ENCODE measurements at places on chromosomes 5 and 9. TPM values are rescaled to one million over a fixed set of nuclear protein-coding genes. Genes with fewer than 3 reads are reported as not detected.

GRCh38 chr5:40755407-40756365 is at the start of gene TTC33:
Gene TTC33 (minus strand): TSS chr5:40755961. CDS start chr5:40747018, 8,943 bp downstream.
- DNase-seq, result peak; percentile 93

DNA sequence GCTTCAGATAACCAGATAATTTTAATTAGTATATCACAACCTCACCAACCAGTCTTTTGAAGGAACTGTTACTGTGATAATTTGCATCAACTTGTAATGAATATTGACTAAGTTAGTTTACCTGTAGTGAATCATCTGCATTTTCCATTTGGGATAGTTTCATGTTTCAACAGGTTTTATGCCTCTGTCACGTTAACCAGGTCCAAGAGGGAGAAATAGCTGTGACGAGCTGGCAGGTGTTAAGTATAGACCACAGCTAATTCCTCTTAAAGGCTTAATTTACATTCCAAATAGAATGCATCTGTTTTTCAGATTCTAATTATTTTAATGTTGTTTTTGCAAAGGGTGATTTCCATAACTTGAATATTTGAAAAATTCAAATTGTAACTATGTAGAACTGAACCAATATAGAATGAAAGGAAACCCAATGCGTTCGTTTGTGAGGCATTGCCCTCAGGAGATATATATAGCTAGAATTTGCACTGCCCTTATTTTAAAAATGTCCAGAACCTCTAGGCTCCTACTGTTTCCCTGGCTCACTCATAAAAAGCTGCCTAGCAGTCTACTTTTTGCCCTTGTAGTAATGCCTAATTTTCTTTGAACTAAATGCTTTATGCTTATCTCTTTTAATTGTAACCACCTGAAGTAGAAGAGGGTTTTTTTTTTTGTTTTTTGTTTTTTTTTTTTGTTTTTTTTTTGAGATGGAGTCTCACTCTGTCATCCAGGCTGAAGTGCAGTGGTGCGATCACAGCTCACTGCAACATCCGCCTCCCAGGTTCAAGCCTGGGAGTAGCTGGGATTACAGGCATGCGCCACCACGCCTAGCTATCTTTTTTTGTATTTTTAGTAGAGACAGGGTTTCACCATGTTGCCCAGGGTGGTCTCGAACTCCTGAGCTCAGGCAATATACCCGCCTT is 270.5 kb downstream of the SMARCA2 start:
- DNase-seq, result no peak

GRCh38 chr5:67925511-67925910 is 290.0 kb upstream of the PIK3R1 start:
- no peak for DNase-seq

GRCh38 chr5:107831612-107832395 is 161.1 kb upstream of the EFNA5 start:
- no peak for DNase-seq

DNA sequence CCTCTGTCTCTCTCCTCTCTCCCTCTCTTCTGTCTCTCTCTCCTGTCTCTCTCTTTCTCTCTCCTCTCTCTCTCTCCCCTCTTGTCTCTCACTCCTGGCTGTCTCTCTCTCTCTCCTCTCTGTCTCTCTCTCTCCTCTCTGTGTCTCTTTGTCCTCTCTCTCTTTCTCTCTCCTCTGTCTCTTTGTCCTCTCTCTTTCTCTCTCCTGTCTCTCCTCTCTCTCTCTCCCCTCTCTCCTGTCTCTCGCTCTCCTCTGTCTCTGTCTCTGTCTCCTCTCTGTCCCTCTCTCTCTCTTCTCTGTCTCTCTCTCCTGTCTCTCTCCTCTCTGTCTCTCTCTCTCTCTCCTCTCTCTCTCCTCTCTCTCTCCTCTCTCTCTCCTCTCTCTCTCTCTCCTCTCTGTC is 25.0 kb downstream of the STK32A start:
- no peak for DNase-seq

DNA sequence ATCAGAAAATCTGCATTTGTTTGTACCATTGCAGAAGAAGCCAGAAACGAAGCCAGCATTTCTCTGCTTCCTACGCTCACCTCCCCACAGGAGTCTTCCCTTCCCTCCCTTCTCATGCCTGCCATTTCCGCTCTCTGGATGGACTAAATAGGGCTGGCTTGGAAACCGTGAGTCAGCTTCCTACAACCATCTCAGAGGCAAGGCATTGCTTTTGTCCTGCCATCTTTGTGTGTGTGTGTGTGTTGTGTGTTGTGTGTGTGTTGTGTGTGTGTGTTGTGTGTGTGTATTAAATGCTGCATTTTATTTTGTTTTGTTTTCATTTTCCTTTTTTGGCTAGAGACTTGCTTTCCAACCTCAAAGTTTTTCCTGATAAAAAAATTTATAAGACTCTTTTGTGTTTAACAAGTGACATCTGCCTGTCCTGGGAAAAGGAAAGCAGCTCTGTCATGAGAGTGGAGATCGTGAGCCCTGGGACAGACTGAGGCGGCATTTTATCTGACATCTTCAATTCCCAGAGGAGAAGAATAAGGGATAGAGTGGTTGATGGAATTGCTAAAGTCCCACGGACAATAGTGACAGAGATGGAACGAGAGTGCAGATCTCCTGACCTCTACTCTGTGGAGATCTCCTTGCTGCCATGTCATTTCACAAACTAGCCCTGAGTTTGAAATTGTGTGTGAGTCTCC is 7.5 kb upstream of the EGFLAM start:
- DNase-seq, result no peak

DNA sequence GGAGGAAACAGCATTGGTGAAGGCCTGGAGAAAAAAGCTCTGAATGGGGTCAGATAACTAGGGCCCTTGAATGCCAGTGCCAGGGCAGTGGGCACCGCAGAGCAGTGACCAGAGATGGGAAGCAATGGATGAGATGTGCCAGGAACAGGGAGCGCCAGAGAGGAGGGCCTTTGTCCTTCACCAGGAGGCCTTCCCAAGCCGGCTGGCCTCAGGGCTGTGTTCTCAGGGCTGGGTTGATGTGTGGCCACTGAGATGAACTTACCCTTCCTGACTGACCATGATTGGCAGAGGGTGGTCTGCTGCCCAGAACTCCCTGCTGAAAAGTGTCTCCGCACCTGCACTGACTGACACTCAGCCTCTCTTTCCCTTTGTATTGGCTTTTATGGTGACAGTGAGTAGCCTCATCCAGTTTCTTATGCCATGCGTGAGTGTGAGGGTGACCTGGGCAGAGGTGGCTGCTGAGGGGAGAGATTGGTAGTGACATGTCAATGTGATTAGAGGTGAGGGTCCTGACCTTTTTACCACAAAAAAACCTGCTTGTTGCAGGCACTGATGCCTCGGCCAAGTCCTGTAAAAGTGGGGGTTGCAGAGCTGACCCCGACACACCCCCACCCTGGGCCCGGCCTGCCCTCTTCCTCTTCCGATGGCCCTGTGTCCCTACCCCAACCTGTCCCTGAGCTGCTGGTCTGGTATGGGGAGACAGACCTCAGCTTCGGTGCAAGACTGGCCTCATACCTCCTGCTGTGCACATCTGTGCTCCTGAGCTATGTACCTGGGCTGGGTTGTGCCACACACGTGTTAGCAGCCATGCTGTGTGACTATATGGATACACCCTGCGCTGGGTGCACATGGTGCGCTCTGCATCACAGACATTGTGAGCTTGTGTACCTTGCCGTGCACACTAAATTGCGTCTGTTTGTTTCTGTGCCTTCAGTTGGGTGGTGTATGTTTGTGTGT is 57.1 kb upstream of the PSD2 start:
- DNase-seq, result no peak

GRCh38 chr5:117302473-117302872 is 727.9 kb upstream of the SEMA6A start:
- no peak for DNase-seq

DNA sequence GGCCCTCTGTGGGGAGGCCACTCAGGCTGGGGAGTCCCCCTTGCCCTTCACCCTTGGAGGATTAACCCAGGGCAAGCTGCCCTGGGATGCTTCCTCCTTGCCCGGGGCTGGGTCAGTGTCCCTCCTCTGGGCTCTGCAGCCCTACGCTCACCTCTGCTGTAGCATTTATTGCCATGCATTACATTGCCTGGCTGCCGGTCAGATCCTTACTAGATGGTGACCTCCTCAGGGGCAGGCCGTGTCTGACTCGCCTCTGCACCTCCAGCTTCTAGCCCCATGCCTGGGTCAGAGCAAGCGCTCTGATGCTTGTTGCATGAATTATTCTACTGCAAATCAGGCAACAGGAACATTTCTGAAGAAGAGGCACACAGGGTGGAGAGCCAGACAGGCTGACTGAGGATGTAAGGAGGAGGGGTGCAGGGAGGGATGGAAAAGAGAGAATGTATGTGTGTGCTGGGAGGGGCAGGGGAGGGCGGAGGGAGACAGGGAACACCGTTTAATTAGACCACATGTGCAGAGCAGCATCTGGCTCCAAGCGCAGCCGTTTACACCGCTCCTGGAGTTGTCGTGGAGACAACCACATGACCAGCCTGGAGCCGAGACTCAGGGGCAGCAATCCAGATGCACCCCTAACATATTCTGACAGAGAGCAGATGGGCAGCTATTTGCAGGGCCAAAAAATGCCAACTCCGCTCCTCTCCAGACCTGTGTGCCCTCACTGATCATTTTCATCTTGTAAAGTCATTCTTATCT is 117.0 kb downstream of the CRB2 start:
- no peak for DNase-seq

GRCh38 chr5:115842089-115842935 is 577 bp downstream of the AP3S1 start:
- no peak for DNase-seq

GRCh38 chr5:58482536-58482935 is 8.7 kb upstream of the GAPT start:
- no peak for DNase-seq

DNA sequence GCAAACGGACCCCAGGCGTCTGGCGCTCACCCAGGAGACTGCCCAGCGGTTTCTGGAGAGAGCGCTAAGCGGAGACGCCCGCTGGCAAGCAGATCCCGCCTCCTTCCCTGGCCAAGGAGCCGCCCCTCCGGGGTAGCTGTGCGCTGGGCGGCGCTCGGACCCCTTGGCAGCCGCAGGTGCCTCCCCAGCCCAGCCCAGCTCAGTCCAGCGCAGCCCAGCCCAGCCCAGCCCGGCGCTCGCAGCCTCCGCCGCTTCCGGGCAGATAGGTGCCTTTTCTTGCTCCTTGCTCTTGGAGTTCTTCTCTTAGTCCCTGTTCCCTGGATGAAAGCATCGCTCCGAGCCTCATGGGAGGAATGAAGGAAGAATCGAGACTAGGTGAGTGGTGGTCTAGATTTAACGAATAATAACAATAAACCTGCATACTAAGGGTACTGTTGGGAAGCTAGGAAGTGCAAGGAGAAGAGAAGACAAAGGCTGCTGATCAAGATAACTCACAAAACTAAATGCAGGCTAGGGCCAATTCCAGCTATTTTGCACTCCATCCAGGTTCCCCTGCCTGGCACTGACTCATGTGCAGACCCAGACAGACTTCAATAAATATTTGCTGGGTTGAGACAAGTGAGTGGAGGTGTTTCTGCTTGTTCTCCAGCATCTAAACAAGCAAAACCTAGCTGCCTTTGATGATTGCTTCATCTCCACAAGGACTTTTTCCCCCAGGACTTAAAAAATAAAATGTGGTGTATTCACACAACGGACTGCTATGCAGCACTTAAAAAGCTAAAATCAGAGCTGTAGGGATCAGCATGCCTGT is at the start of gene STK32A:
Gene STK32A, plus strand, starts transcription at position 202 of the 811 bp plus-strand sequence. CDS start 4,609 bp downstream, outside the sequence.
- no peak for DNase-seq

DNA sequence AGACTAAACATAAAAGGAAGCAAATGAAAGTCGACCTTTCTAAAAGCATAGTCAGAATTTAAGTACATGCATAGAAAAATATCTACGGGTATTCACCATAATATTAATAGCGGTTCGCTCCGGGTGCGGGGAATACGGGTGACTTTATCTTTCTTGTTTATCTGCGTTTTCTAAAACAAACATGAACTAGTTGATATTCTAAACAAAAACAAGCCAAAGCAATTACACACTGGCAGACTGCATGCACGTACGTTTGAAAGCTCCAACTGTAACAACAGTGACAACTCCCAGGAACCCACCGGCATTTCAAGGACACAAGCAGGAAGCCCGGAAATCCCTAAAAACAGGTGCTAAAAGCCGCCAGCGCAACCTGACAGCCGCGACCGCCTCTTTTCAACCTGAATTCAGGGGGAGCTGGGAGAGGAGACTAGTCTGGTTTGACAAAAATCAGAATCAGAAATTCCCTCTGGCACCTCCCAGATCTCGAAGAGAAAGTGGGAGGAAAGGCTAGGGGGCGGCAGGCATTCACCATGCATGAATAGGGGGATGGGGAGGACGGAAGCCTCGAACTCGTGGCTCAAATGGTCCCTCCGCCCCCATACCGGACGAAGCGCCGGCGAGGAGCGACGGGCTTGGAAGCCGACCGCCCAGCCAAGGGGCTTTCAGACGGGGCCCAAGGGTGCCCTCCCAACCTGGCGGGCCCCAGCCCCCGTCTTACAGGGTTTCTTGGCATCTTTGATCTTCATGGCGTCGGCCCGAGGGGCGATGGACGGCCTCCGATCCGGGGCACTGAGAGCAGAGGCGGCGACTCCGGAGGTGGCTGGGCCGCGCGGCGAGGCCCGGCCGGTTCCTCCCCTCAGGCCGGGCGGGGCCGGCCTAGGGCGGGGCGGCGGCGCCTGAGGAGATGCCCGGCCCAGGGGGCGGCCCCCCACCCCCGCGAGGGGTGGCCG is at the start of gene PANK3:
Gene PANK3, minus strand, starts transcription at position 831 of the 950 bp plus-strand sequence. Its CDS starts 85 bp downstream, at position 746.
- DNase-seq, result no peak

DNA sequence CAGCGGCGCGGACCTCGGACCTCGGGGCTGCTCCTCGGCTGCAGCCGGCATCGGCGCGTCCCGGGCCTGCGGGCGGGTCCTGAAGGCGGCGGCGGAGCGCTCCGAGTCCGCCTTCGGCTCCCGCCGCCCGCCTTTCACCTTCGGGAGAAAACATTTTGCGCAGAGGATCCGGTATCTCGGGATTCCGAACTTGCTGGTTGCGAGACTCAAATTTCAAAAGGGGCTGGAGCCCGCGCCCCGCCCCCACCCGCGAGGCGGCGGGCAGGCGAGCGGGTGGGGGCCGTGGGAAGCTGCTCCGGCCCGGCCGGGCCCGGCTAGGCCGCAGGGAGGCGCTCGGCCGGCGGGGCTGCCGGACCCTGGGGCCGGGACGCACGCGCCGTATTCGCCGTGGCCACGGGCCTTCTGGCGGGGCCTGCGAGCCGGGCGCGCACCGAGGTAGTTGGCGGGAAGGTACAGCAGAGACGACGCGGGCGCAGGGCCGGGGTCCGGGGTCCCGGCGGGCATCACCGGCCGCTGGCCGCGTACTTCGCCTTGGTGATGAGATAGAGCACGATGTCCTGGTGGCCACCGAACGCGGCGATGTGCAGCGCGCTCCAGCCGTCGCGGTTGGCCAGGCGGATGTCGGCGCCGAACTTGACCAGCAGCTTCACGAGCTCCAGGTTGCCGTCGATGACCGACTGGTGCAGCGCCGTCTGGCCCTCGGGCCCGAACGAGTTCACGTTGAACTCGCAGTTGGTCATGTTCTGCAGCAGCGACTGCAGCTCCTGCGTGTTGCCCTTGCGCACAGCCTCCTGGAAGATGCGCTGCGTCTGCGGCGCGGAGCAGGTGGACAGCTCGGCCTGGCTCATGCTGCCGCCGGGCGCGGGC is 757 bp downstream of the NRARP start:
- DNase-seq, result no peak

- no peak for DNase-seq
Observed at GRCh38 chr5:147981074-147981473, 74.7 kb upstream of the C5orf46 start.

Gene PCDHGC4
- not detected for total RNA-seq

Gene NUTM2F
- total RNA-seq, result not detected

Gene C1QTNF3
- 1.7 TPM for total RNA-seq

Gene MSANTD3
- total RNA-seq, result 16.2 TPM

Gene CDH9
- not detected for total RNA-seq

Gene KIF12
- total RNA-seq, result not detected

Gene NDUFS4
- total RNA-seq, result 53.7 TPM

Gene F12
- 3.5 TPM for total RNA-seq

Gene ELOVL7
- 0.68 TPM for total RNA-seq
